ENCODE measurements at places on chromosomes 7 and 10. TPM values are rescaled to one million over a fixed set of nuclear protein-coding genes. Genes with fewer than 3 reads are reported as not detected.

The ZDHHC4 gene
- total RNA-seq = 55.3 TPM

GRCh38 chr10:12780634-12781601, 220.6 kb downstream of the CCDC3 start:
- DNase-seq = no peak

- no peak for DNase-seq
These were observed 109.3 kb downstream of the SPAG6 start for GRCh38 chr10:22454634-22455033.

The LIPK gene
- not detected for total RNA-seq

GRCh38 chr10:84540022-84540616, 211.7 kb downstream of the CCSER2 start:
- DNase-seq = no peak

The JAKMIP3 gene
- 0.13 TPM for total RNA-seq

Data from upper lobe of left lung (tissue), 6 donors.